DMS53 (cell line): ENCODE measurements at places on chromosomes 13 and 19.

- peak; percentile 10 for DNase-seq
Measured at GRCh38 chr13:40539576-40540327, 126.7 kb downstream of the FOXO1 start.

- peak; percentile 81 for DNase-seq
Measured at GRCh38 chr13:113209759-113210421, 477 bp downstream of the CUL4A start.

DNA sequence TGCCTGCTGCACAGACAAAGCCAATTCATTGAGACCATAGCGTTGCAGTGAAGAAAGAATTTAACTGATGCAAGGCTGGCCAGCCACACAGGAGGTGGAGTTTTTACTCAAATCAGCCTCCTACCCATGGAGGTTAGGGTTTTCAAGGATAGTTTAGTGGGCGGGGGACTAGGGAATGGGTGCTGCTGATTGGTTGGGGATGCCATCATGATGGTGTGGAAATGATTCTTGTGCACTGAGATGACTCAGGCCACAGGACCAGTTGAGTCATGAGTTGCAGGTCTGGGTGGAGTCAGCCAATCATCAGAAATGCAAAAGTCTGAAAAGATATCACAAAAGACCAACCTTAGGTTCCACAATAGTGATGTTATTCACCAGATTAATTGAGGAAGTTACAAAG lies 359.6 kb downstream of the FOXO1 start:
- DNase-seq: no peak

DNA sequence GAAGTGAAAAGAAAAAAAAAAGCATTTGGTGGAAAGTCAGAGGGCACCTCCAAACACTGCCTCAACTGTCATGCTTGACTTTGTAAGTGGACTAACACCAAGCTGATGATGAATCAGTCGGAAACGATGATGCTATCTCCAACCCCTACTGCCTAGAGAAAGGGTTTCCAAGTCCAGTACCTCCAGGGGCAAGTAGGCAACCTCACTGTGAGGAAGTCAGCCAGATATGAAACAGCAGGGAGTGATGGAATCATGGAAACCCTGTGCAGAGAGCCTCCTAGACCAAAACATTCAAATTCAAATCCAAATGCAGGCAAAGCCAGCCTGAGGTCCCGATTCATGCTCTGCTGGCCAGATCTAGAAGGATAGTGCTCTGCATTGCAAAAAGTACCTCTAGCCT lies 100.9 kb upstream of the SERP2 start:
- DNase-seq: no peak

DNA sequence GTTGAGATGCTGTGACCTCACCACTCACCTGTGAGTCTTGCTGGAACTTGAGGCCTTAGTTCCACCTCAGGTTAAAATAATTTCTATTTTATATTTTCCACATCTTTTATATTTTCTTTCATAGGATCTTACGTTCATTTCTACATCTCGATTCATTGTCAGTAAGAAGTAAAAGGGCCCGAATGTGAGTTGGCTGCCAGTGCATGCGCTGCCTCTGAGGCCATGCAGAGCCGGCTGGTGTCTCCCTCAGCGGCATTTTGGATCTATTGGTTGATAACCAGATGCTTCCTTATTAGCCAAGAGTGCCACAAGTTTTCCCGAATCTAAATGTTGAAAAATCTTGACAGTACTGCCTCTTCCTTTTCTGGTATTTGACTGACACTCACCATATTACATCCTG lies 347.3 kb downstream of the TEX29 start:
- DNase-seq: no peak

DNA sequence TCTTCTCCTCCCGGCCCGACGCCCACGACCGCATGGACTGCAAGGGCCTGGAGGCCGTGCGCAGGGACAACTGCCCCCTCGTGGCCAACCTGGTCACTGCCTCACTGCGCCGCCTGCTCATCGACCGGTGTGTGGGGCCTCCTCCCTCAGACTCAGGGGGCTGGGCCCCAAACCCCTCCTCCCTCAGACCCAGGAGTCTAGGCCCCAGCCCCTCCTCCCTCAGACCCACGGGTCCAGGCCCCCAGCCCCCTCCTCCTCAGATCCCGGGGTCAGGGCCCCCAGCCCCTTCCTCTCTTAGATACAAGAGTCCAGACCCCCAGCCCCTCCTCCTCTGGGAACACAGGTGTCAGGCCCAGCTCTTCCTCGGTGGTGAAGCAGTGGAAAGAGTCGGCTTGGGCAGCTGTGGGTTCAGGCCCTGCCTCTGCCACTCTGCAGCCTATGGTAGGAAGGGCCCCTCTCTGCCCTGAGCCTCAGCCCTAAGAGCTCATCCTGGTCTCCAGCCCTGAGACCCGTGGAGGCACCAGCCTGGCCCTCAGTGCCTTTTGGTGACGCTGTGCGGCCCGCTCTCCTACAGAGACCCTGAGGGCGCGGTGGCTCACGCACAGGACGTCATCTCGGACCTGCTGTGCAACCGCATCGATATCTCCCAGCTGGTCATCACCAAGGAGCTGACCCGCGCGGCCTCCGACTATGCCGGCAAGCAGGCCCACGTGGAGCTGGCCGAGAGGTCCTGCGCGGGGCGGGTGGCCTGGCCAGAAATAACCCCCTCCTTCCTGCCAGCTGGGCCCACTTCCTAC lies 3.7 kb upstream of the SPIB start:
- peak; percentile 78 for DNase-seq

DNA sequence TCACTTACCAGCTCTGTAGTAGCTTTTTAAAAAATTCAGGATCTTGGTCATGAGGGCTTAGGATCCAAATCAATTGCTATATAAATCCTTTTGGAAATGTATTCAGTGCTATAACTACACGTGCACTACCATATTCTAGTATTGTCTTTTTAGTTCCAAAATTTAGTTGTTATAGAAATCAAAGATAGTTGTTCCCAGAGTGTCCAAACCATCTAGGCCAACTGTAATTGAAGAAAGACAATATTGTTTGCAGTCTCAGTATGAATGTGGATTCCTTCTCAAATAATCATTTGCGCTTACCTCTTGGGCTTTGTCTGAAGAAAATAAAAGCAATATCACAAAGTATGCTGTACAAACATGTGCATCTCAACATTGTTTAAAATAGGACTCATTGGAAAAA lies 184.1 kb upstream of the EDNRB start:
- no peak for DNase-seq

DNA sequence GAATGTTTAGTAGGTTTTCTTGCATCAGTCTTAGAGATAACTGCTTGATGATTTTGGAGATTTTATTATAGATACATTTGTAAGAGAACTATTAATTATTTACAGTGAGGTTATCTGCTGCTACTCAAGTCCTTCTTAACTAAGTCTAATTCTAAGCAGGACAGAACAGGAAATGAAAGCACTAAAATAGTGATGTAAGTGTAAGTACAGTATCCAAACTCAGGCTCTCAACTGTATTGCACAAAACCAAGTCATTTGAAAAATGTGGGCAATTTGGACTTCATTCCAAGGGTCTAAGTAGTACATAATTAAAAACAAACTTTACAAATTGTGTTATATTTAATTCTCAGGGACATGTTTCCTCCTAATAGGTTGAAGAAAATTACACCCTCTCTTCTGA lies 417.1 kb downstream of the ITGBL1 start:
- DNase-seq: peak; percentile 16

DNA sequence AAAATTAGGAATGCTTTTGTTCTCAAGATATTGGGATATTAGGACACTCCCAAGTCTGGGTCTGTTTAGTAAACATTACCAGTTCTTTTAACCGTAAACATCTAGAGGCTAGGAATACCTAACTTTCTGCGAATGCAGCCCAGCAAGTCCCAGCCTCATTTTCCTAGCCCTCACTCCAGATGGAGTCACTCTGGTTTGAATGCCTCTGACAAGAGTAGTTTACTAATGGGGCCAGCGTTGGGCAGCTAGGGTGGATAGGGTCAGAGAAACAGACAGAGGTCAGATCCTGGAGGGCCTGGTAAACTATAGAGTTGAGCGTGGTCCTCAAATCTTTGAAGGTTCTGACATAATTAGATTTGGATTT lies 53.6 kb downstream of the WDFY2 start:
- no peak for DNase-seq

DNA sequence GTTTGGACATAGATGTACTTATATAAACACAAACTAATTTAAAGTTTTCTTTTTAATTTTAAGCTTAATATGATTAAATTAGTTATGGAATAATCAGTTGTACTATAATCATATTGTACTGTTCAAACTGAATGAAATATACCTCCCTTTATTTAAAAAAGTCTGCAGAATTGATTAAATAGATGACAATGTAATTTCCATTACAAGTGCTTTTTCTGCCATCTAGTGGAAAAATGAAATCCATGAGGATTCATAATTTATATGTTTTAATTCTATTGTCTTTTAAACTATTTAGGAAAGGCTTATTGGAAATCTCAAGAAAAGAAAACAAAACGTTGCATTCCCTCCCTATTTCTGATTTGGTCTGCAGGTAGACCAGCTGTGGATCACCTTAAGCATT lies 30.9 kb downstream of the MZT1 start:
- DNase-seq: peak; percentile 32

GRCh38 chr19:37074819-37075362 lies 3.3 kb upstream of the ZNF420 start:
- no peak for DNase-seq

- DNase-seq: no peak
Measured at GRCh38 chr19:50500753-50501151, 10.2 kb downstream of the JOSD2 start.

DNA sequence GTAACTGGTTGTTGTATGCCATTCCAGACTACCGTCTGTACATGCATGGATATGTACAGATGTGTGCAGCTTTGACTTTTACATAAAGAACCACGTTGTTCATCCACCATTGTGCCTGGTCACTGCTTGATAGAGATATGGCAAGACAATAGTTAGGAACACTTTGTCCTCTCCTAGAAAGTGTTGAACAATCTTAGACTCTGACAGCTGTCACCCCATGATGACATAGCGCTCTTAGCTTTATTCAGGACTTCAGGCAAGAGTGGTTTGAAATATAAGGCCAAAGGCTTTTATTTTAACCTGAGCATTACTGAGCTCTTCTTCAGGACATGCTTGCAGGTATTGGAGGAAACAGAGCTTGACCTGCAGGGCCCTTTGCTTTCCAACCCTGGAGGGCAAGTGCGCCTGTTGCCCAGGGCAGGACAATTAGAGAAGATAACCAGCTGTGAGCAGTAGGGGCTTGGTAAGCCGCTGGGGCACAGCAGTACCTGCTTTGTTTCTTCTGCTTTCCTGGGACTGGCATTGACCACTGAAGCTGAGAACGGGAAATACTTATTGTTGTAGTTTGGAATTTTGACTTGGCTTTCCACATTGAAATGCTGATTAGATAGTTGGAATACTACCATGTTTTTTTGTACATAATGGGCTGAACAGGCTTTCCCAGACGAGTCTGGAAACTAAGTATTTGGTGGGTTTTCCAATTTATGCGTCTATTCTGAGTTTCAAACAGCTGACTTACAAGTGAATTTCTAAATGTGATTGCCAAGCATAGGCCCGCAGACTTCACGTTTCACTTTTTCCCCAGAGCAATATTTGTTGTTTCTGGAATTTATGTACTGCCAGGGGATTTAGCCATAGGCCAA lies 51.1 kb downstream of the GARRE1 start:
- no peak for DNase-seq

GRCh38 chr19:15623711-15624318 lies 8.8 kb downstream of the CYP4F8 start:
- no peak for DNase-seq

DNA sequence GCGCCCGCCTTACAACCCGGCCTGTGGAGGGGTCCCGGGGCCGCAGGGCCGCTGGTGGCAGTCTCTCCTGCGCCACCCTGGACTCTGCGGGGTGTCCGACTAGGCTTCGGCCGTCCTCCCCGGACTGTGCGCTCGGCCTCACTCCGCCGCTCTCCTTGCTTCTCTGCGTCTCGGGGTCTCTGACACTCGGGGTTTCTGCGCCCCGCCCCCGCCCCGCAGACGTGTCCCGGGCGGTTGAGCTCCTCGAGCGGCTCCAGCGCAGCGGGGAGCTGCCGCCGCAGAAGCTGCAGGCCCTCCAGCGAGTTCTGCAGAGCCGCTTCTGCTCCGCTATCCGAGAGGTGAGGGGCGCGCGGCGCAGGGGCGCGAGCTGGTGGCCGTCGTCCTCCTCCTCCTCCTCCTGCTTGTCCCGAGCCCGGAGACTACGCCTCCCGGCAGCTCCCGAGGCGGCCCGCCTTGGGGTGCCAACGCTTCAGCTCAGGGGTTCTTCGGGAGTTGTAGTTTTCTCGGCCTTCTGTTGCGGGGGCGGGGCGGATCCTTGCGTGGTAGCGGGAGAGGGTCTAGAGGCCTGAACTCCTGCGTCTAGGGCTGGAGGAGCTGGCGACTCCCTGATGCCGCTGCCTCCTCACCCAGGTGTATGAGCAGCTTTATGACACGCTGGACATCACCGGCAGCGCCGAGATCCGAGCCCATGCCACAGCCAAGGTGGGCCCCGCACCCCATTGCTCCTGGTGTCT lies 627 bp downstream of the LIN7B start:
- DNase-seq: peak; percentile 59

DNA sequence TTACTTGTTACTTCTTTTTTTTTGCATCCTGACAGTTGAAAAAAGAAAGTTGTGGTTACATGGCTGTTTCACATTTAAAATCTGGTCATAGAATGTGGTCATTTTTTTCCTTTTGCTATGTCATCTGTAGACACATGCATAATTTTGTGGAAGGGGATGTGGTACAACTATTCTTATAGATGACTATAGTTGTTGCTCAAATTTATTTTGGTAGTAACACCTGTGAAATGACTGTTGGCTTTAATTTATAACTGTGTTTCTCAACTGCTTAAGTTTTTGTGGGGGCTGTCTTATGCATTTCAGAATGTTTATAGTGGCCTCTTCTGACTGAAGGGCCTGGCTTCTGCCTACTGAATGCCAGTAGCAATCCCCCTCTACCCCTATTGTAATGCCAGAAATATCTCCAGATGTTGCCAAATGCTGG lies 130.5 kb downstream of the PAN3 start:
- no peak for DNase-seq

DNA sequence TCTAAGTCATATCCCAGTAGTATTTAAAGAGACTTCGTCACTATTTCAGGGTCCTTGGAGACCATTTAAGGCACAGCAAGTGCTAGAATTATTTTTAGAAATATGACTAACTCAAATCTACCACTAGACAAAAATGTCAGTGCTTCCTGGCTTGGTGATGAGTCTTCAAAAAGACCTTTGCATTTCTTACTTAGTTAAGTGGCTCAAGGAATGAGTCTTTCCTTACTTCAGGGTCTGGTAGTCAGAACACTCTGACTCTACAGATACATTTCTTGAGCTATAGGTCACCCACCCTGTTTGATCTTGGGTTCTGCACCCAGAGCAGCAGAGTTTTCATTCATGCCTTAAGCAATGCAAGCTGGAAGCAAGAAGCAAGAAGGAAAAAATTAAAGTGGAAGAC lies 191.0 kb upstream of the HTR2A start:
- DNase-seq: no peak

DNA sequence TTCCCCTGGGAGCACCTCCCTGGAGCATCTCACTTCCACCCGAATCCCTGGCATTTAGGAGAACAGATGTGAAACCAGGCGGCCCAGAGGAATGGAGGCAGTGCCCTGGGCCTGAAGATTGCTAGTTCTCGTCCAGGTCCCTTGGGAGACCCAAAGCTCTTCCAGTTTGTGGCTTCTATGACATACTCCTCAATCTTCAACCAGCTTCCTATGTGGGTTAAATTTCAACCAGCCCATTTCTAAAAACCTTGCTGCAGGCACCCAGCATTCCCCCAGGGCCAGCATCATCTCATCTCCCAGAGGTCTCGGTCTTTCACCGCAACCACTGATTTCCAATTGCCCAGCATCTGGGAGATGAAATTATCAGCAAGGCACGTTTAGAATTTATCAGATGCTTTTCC lies 46.0 kb upstream of the STK24 start:
- no peak for DNase-seq
